ENCODE measurements at places on chromosomes 2 and 18.

- DNase-seq, result no peak
These were observed 19.8 kb downstream of the RNF103 start for GRCh38 chr2:86603905-86604304.

- no peak for DNase-seq
These were observed 8.4 kb upstream of the C2orf72 start for GRCh38 chr2:231028889-231029288.

GRCh38 chr2:8710951-8711350 lies 29.1 kb downstream of the ID2 start:
- no peak for DNase-seq

GRCh38 chr2:181404472-181404871 lies 52.7 kb upstream of the ITGA4 start:
- no peak for DNase-seq

DNA sequence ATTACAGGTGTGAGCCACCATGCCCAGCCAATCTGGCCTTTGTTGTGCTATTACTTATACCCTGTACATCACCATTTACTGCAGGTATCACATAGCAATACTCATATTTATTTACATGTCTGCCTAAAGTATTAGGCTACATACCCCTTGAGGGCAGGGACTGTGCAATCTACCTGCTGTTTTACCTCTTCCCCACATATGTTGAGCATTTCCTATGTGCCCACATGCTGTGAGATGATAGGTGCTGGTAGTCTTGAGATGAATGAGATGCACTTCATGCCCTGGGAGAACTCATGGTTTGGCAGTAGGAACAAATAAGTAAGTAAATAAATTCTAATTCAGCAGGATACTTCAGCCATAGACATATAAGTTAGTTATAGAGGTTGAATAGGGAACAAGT lies 59.2 kb downstream of the TTC39C start:
- no peak for DNase-seq

- no peak for DNase-seq
These were observed 5.1 kb upstream of the TTC27 start for GRCh38 chr2:32622570-32623310.

GRCh38 chr2:29305762-29306161 lies 190.5 kb downstream of the CLIP4 start:
- no peak for DNase-seq

DNA sequence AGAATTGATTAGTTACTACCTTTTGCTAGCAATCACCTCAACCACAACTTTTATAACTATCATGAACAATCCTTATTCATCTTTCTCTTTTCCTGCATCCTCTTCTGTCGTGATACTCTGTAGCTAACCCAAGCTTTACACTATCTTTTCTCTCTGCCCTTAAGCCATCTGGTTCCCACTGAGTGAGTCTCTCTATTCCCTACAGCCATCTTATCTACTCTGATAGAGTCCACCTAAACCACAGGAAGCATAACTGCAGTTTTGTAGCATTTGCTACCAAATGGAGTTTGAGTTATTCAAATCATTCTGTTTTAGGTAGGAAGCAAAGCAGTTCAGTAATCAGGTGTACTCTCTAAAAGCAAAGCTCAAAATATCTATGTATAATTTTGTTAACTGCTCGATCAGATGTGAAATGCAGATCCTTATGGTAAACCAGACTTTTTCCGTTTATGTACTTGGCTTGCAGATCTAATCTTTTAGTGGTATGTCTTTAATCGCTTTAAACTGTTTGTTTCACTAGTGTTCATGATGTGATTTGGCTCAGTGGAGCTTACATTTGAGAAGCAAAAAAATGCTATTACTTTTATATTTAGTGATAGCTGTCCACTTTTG lies 91.0 kb downstream of the CSRNP3 start:
- DNase-seq, result no peak

DNA sequence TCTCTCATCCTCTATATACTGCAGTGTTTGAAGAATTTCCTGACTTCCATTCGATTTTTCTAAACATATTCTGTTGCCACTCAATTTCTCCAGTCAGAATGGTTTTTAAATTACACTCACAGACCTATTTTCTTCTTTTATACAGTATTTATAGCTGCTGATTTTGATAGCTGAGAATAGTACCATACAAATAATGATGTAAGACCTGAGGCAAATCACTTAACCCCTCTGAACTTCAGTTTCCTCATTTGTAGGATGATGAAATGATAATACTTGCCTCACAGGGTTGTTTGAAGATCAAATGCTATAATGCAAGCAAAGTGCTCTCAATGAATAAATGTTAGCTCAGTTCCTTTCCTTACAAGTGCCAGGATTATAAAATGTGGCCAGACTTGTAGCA lies 241.8 kb downstream of the CPS1 start:
- no peak for DNase-seq

DNA sequence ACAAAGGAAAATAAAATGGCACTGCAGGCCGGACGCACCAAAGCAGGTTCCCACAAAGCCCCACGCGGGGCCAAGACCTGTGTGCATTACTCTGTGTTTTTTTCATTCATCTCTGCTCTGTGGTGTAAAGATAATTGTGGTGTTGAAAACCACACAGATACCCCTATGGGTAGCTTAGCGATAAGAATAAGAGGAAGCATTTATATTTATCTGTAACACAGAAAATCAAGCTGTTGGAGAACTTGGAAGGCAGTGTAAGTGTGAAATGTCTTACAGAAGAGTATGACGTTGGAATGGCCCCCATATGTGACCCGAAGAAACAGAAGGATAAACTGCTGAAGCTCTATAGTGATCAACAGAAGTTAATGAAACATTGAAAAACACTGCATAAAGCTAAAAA lies 20.3 kb upstream of the MARCO start:
- no peak for DNase-seq

GRCh38 chr2:225275443-225275842 lies 124.1 kb upstream of the NYAP2 start:
- DNase-seq, result no peak

DNA sequence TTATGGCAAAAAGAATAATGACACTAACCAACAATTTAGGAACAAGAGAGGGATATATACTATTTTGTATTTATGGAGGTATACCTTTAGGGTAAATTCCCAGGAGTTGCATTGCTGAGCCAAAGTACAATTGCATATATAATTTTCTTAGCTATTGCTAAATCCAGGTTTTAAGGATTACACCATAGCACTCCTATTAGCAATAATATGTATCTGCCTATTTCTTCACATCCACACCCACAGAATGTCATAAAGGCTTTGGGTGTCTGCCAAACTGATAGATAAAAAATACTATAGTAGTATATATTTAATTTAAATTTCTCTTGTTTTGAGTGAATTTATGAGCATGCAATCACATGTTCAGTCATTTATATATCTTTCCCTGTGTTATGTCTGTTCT lies 11.5 kb upstream of the SERPINB13 start:
- no peak for DNase-seq

DNA sequence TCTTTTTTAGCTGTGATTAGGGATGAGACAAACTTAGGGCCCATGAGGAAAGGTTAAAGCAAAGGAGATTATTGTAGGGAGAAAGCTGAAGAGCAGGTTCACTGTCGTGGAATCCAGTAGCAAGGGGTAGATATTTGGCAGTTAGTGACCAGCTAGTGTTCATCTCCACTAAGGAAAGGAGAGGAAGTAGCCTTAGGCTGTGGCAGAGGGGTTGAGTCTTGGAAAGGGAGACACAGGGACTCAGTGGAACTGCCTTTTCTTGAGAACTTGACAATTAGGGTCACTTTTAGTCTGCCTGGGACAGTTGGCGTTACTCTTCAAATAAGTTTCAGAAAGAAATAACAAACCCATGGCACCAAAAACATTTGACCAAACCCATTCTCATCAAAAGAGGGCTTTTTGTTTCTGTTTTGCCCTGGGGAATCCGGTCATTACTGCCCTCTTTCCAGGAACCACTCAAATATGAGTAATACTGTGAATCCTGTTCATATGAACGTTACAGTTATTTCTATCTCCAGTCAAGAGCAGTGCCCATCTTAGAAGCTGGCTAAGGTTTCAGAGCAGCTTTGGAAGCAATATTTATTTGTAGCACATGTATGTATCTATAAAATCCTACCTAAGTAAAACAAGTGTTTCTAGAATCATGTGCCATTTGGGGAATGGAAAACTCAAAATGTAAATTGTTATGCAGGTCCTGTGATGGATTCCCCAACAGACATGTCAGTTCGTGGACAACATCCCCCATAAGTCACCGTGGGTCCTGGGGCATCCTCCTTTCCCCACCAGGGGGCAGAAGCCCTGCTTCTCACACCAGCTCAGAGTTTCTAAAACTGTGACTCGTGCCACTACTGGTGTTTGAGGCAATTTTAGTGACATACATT lies 77.3 kb upstream of the PHLPP1 start:
- DNase-seq, result no peak

GRCh38 chr18:59060551-59060950 lies 79.1 kb upstream of the SEC11C start:
- DNase-seq, result no peak

GRCh38 chr2:151357359-151357758 lies at the start of gene TNFAIP6:
Gene TNFAIP6, plus strand, starts transcription at chr2:151357592. Its CDS starts 75 bp downstream, at chr2:151357667.
- peak; percentile 39 for DNase-seq

GRCh38 chr18:70523035-70523791 lies 234.4 kb downstream of the SOCS6 start:
- no peak for DNase-seq

DNA sequence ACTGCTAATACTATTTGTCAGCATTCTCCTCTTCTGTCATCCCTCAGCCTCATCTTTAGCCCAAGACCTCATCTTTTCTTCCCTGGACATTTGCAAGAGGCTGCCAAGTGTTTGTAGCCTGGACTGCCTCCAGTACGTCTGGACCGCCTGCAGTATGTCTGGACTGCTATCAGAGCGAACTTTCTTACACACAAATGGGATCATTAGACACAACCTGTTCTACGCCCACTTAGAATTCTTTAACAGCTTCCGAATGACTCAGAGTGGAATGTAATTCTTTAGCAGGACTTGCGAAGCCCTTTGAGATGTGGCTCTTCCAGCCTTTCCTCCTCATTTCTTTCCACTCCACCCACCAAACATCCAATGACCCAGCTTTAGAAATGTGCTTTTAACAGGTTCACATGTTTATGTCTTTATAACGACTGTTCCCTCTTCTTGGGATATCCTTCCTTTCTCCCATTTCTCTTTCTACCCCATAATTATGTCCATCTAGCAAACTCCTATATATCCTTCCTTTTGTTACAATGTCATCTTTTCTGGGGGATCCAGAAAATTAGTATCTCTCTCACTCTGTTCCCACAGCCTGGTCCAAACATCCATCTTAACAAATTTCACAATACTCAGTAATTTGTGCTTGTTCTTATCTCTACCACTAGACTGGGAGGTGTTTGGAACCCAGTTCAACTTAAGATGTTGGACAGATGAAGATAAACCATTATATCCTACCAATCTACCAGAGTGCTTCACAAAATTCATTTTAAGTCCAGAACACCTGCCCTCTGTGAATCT lies 171.3 kb upstream of the PGAP1 start:
- DNase-seq, result peak; percentile 65

- no peak for DNase-seq
These were observed 344.3 kb upstream of the KCNH7 start for GRCh38 chr2:163182764-163183354.

DNA sequence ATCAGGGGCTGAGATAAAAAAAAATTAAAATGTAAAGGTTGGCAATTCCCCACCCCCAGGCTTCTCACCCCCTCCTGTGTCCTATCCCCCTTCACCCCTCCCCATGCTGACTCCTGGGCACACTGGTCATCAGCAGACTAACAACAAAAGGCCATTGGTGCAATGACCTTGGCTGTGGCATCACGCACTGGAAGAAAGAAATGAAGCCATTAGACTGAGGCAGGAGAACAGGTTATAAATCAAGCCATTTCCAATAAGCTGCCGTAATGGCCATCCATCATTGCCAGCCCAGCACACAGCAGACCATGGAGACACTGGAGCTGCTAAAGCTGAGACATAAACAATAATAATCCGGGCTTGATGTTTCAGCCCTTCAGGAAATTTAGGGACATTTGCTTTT lies 342.4 kb upstream of the ETAA1 start:
- DNase-seq, result no peak

GRCh38 chr18:45589356-45590035 lies 25.8 kb upstream of the SLC14A2 start:
- DNase-seq, result peak; percentile 88

GRCh38 chr2:122263746-122264145 lies 508.3 kb downstream of the TSN start:
- DNase-seq, result no peak

DNA sequence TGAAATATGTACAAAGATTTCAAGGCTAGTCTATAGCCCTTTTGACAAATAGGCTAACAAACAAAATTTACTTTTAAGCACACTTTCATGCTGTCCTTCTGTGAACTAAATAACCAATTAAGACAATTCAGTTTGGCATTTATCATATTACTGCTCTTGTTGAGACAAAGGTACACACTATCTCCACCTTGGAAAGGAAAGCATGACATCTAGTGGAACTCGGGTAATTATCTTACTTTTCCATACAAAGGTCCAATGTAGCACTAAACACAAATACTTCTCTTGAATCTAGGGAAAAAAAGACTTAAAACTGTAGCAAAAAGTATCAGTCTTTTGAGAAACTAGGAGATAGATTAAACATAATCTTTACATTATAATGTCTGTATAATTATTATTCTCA lies 125.0 kb upstream of the CD226 start:
- DNase-seq, result no peak

All from left hindlimb (tissue), 1 donor.